Stimulated activated CD4-positive, alpha-beta T cell treated with anti-CD3 and anti-CD28 coated beads, Interleukin-15, amount 100 ng/mL, for 24 hours (primary cell): ENCODE measurements at places on chromosomes 1 and 21.
A peak's percentile ranks its signal among the peaks of the same experiment; 100 is the strongest.

DNA sequence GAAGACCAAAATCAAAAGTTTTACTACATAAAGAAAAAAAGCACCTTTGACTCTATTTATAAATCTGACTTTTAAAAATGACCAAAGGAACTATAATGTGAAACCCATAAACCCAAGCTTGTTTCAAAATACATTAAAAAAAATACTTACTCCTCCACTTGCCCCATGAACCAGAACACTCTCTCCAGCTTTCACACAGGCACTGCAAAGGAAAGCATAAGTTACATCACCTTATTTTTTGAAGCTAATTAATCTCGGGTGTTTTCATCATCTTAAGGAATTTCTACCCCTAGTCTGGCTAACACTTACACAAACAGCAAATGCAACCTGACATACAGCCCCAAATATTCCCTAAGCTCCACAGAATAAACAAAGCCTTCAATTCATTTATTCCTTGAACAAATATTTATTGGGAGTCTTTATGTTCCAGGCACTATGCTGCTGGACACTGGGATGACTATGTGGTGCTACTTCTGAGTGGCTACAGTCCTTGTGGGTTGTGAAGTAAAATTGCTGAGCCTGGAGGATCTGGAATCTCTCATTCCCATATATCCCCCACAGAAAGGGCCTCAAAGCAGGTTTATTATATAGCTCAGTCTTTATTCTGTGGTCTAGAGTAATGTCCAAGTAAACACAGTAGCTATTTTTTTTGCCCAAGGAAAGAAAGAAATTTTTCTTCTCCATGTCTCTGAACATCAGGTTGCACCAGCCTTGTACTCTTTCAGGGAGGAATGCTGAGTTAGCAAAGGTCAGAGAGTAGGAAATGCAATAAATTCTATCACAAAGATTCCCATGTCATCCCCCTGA, 18.2 kb downstream of the CRYZ start:
- no peak for DNase-seq

DNA sequence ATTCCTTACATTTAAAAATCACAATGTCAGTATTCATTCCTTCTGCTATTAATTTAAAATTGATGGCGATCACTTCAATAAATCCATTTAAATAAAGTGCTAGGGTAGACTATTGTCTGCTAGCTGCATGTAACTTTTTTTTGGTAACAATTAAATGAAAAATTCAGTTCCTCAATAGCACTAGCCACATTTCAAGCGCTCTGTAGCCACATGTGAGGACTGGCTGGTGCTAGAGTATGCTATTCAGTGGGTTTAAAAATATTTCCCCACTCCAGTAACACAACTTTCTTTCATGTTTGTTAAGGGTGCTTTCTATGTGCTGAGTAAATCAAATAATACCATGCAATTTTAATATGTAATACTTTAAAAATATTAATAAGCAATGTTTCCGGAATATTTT, 108.2 kb downstream of the LTN1 start:
- DNase-seq: no peak

DNA sequence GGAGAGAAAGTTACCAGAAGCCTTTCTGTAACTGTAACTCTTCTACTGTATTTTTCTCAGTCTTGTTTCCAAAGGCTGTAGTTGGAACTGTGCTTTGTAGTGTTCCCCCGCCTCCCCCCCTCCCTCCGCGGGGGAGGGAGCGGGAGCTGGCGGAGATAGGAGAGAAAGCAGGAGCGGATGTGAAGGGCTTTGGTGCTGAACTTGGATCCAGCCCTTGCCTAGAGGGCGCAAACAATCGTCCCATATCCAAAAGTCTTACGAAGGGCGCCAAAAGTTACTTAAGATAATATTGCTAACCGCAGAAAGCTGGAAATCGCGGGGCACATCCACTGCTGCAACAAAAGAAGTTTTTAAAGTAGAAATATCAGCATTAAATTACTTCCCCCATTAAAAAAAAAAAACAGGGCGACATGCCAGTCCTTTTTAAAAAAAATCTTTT, 2.4 kb upstream of the NFIA start:
- DNase-seq: peak; percentile 12

GRCh38 chr1:217620814-217621213, 10.1 kb downstream of the GPATCH2 start:
- DNase-seq: no peak

DNA sequence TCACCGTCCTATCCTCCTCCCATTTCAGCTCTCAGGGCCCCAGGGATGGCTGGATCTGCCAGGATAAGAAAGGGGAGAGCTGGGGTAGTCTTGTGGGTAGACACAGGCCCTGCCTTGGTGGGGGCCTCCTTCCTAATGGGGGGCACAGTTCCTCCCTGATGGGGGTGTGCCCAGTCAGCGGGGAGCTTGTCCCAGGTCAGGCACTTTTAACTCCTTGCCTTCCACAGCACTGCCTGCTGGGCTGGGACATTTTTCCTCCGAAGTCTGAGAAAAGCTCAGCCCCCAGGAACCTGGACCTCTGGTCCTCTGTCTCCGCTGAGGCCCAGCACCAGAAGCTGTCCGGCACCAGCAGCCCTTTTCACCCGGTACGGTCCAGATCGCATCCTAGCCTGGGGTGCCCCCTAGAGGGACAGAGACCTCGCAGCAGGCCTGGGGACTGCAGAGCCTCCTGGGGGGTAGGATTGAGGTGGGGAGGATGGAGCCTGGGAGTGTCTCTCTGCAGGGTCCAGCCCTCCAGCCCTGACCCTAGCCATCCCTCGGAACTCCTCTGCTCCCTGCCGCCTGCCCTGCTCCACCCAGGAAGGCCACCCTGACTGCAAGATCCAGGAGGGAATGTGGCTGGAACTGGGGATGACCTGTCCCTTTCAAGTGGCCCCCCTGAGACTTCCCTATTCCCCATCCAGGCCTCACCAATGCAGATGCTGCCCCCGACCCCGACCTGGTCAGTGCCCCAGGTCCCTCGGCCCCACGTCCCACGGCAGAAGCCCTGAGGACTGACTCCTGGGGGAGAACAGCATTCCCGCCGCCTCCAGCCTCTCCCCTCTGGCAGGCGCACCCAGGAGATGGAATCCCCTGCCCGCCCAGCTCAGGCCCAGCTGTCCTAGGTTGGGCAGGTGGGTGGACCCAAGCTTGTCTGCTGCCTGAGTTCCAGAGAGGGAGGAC, 12.0 kb downstream of the MIIP start:
- DNase-seq: peak; percentile 65

DNA sequence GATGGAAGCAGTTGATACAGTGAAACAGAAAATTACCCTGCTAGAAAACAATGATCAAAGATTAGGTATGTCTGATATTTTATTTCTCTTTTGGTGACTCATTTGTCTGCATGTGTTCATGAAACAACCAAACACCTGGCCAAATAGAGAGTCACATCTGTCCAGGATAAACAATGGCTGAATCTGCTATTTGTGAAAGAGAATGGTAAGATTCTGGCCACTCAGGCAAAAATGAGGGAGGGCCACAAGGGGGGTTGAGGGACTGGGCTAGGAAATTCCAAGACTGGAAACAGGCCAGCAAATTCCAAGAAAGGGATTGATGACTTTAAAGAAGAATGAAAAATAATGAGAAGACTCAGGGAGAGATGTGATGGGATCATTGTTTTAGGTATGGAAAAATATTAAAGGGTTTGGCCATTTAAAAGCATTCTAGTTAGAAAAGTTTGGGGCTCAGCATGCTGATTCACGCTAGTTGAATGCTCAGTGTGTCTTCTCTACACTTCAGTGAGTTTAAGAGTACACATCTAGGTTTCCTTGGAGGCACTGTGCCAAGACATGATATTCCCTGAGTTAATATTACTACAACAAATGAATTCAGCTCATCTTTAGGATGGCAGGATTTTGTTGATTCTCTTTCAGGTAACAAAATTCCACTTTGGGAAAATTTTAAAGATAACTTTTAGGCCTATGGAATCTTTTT, 44.9 kb downstream of the TRAF5 start:
- no peak for DNase-seq

GRCh38 chr1:42335809-42336518, 929 bp upstream of the FOXJ3 start:
- DNase-seq: no peak

DNA sequence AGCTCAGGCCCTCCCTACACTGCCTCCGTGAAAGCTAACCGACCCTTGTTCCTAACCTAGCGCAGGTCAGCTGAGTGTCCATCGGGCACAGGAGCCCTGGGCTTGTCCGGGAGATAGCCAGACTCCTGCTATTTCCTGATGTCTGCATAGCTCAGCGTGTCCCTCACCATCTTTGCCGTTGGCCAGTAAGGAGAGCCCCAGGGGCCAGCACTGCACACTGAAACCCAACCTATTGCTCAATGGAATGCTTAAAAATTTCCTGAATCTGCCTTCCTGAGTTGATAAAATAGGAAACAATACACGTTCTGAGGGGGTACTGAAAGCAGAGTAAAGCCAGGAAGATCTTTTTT, 2.2 kb downstream of the RUNX1 start:
- no peak for DNase-seq

GRCh38 chr1:164731161-164731876, 172.3 kb downstream of the PBX1 start:
- DNase-seq: no peak

GRCh38 chr1:1359308-1359663, 931 bp upstream of the MXRA8 start:
- no peak for DNase-seq

- no peak for DNase-seq
Measured at GRCh38 chr1:90204780-90205179, 209.9 kb downstream of the ZNF326 start.

DNA sequence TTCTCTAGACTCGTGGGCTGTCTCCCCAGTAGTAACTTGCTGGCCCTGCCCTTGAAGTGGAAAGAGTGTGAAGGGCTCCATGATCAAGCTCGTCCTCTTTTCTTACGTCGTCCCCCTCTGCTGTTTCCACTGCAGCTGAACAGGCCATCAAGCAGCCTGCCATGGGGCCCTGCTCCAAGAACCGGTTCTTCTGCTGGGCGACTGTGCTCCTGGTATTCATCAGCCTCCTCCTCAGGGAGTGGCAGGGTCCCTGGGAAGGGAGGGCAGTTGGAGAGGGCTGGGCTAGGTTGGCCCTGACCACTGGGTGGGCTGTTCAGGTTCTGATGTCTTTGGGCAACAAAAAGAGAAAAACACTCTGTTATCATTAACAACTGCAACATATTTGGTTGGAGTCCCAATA, 151.5 kb downstream of the FCRL5 start:
- no peak for DNase-seq

- DNase-seq: peak; percentile 16
Measured at GRCh38 chr1:66729119-66729518, 23.1 kb upstream of the DYNLT5 start.

DNA sequence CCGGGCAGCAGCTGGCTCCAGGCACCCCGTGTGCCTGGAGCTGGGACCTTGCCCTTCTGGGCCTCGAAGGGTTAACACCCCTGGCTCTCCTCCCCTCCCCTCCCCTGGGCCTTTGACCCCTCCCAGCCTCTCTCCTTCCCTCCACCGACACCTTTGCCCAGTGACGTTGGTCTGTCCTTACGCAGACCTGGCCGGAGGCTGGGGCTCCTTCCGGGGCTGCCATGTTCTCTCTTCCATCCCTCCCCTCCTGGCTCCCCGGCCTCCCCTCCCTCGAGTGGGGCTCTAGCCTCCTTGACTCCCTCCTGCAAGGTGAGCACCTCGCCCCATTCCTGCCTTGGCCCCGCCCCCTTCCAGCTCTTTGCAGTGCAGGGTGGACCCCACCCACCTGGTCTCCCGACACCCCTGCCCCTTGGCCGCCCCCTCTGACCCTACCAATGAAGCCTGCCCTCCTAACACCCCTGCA, at the start of gene TMEM82:
Gene TMEM82, plus strand, starts transcription at position 161 of the 463 bp plus-strand sequence. Its CDS starts 61 bp downstream, at position 222.
- no peak for DNase-seq

- DNase-seq: no peak
Measured at GRCh38 chr1:33320619-33321165, at the start of gene A3GALT2. TSS of gene A3GALT2 (minus strand) at chr1:33321098. CDS start at chr1:33321098, 0 bp downstream.

GRCh38 chr1:226542623-226543103, 5.9 kb upstream of the STUM start:
- DNase-seq: no peak

DNA sequence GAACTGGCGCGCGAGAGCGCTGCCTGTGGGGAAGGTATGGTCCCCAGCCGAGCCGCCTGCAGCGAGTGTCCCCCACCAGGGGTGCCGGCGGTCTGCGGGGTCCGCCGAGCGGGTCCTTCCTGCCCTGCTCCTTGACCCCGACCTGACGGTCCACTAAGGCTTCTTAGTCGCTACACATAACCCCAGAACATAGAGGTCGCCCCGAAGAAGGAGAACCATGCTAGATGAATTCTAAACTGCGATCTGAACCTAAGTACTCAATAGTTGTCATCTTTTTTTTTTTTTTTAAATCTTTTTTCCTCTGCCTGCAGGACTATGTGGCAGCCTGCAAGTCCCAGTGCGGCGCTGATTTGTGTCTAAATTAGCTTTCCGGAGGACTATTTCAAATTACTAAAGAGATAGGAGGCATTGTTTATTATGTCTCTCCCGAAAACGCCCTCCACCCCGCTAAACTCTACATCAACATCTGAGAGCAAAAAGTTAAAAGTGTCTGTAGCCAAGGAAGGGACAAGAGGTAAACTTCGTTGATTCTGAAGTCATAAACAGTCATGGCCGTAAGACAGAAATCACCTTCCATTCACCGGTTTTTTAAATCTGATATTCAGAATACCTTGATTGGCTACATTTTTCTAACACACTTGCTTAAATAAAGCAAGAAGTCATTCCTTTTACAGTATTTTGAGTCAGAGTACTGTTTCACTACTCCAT, 476 bp downstream of the AXDND1 start:
- DNase-seq: no peak

- DNase-seq: no peak
Measured at GRCh38 chr1:64986903-64987871, 20.8 kb upstream of the JAK1 start.

GRCh38 chr1:179061360-179062282, 20.2 kb upstream of the TOR3A start:
- no peak for DNase-seq
